Stimulated activated effector memory CD8-positive, alpha-beta T cell treated with anti-CD3 and anti-CD28 coated beads, Interleukin-12 subunit alpha, Interleukin-12 subunit beta, amount 100 ng/mL, for 72 hours (primary cell): ENCODE measurements at places on chromosomes 1 and 21.

- no peak for DNase-seq
Measured at GRCh38 chr1:153880962-153881361, 41.8 kb downstream of the GATAD2B start.

- DNase-seq = no peak
Measured at GRCh38 chr1:69421286-69421685, 146.4 kb upstream of the LRRC7 start.

GRCh38 chr1:175892686-175893085 is 149.3 kb upstream of the TNR start:
- no peak for DNase-seq

DNA sequence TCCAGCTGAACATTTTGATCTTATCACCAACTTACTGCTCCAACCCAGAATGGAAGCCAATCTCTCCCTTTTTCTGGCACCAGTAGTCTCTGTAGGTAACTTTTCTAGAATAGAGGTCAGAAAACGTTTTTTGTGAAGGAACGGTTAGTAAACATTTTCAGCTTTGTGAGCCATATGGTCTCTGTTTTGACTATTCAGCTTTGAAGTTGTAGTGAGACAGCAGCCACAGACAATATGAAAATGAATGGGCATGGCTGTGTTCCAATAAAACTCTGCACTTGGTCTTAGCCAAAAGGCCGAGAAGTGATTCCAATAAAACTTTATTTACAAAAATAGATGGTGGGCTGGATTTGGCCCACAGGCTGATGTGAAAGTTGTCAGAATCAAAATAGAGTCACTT is 28.9 kb downstream of the MAP10 start:
- DNase-seq = no peak

- DNase-seq = no peak
Measured at GRCh38 chr1:205508227-205508714, 3.8 kb downstream of the CDK18 start.

GRCh38 chr1:219109424-219110018 is 64.2 kb upstream of the LYPLAL1 start:
- no peak for DNase-seq

DNA sequence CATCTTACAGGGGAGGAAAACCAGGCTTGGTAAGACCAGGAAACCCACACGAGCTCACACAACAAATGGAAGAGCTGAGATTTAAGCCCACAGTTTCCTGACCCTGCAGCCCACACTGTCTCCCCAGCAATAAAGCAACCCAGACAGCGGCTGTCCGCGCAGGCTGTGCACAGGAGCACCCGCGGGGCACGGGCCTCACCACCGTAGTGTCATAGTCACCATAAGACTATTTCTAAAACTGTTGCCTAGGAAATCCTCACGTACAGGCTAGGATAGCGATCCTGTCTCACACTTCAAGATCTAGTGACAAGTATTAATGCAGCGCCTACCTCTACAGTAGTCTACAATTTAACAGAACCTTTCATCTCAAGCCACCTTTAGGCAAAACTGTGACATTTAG is 54.0 kb upstream of the SYT6 start:
- no peak for DNase-seq
